Stimulated activated memory B cell treated with anti-CD40 and anti-IgM and Interleukin-4, amounts not matched to agents 10 μg/mL and 1 μg/mL and 100 μg/mL, for 72 hours (primary cell): ENCODE measurements at places on chromosomes 13 and 19.

- H3K27ac ChIP-seq: peak overlapping the region; percentile 48
- H3K36me3 ChIP-seq: peaks cover 13% of the 10 kb centered on the region
- no peaks in the 10 kb centered on the region for H3K27me3 ChIP-seq
- ATAC-seq: no peak
- no peak overlapping the region for H3K4me3 ChIP-seq
These were observed 11.3 kb downstream of the PLEKHF1 start for GRCh38 chr19:29676586-29676985.

DNA sequence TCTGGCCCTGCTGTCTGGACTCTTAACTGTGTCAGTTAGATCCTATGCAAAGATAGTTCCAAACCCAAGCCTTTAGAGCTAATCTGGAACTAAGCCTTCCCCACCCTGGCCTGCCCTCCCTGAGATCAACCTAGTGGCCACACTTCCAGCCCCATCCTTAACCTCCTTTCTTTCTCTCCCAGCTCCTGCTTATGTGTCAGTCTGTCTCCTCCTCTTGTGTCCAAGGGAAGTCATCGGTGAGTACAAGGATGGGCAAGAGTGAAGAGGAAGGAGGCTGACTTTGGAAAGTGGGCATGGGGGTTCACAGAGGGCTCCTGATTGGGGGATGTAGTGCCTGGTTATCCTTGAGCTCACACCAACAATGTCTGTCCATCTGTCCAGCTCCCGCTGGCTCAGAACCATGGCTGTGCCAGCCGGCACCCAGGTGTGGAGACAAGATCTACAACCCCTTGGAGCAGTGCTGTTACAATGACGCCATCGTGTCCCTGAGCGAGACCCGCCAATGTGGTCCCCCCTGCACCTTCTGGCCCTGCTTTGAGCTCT, 12.3 kb downstream of the IGFL2 start:
- H3K36me3 ChIP-seq: peaks cover 4% of the 10 kb centered on the region
- no peak for ATAC-seq
- no peaks in the 10 kb centered on the region for H3K4me1 ChIP-seq
- no peak overlapping the region for H3K27ac ChIP-seq

GRCh38 chr13:108785844-108786243, 156.4 kb downstream of the MYO16 start:
- H3K4me1 ChIP-seq: no peaks in the 10 kb centered on the region
- H3K4me3 ChIP-seq: no peak overlapping the region
- H3K27ac ChIP-seq: no peak overlapping the region
- ATAC-seq: no peak
- peaks cover 7% of the 10 kb centered on the region for H3K27me3 ChIP-seq

DNA sequence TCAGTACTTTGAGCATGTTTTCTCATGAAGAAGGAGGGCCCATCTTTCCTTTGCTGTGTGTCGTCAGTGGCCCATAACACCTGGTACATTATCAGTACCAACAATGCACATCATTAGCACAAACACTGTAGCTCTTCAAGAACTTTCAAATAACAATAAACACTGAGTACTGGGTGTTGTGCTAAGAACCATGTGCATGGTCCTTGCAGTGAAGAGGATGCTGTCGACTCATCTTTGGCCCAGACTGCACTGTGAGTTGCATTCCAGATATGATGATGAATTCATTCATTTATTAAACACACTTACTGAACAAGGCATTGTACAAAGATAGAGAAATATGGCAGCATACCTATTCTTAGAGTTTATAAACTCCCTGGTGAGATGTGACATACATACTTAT, 55.8 kb downstream of the FLT3 start:
- H3K27me3 ChIP-seq: no peaks in the 10 kb centered on the region
- peak overlapping the region; percentile 40 for H3K27ac ChIP-seq
- no peak for ATAC-seq
- H3K4me3 ChIP-seq: no peak overlapping the region
- H3K4me1 ChIP-seq: peaks cover 66% of the 10 kb centered on the region

- no peaks in the 10 kb centered on the region for H3K4me1 ChIP-seq
- H3K27ac ChIP-seq: no peak overlapping the region
These were observed 14.6 kb downstream of the KCTD15 start for GRCh38 chr19:33811246-33811645.

- peak; percentile 37 for ATAC-seq
- peaks cover 53% of the 10 kb centered on the region for H3K4me1 ChIP-seq
- peak overlapping the region; percentile 85 for H3K4me3 ChIP-seq
These were observed 2.5 kb downstream of the BSG start for GRCh38 chr19:574658-575526.

GRCh38 chr19:570937-571565, 1.3 kb upstream of the BSG start:
- H3K4me1 ChIP-seq: peaks cover 37% of the 10 kb centered on the region
- peaks cover 6% of the 10 kb centered on the region for H3K36me3 ChIP-seq
- peak overlapping the region; percentile 85 for H3K27ac ChIP-seq
- peak; percentile 1 for ATAC-seq

GRCh38 chr13:94813920-94814475, 101.7 kb upstream of the SOX21 start:
- H3K4me3 ChIP-seq: no peak overlapping the region
- no peaks in the 10 kb centered on the region for H3K4me1 ChIP-seq
- ATAC-seq: no peak
- no peaks in the 10 kb centered on the region for H3K36me3 ChIP-seq
- no peaks in the 10 kb centered on the region for H3K27me3 ChIP-seq
- H3K27ac ChIP-seq: no peak overlapping the region

GRCh38 chr19:23470873-23471545, 75.7 kb upstream of the ZNF91 start:
- no peak for ATAC-seq
- no peaks in the 10 kb centered on the region for H3K4me1 ChIP-seq
- H3K4me3 ChIP-seq: no peak overlapping the region
- H3K27ac ChIP-seq: no peak overlapping the region
- peaks cover 38% of the 10 kb centered on the region for H3K27me3 ChIP-seq
